ENCODE measurements at places on chromosomes 4 and X.

- DNase-seq: no peak
Observed at GRCh38 chr4:179530958-179531357, 2088.7 kb upstream of the AGA start.

- no peak for DNase-seq
Observed at GRCh38 chr4:148814030-148814429, 371.8 kb upstream of the NR3C2 start.

DNA sequence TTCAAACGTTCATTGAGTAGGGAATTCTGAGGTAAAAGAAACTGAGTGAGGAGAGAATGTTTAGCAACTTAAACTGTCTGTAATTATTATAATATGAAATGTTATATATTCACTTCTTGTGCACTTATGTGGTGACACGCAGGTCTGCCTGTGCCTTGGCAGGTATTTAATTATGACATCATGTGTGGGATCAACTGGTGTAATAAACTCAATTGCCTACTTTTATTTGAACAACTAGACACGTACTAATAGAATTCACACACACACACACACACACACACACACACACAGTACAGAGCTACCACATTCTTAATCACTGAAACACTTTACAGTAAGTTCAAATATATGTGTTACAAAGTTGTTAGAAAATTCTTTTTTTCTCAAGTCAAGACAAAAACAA lies 20.7 kb upstream of the SLC25A31 start:
- DNase-seq: no peak

DNA sequence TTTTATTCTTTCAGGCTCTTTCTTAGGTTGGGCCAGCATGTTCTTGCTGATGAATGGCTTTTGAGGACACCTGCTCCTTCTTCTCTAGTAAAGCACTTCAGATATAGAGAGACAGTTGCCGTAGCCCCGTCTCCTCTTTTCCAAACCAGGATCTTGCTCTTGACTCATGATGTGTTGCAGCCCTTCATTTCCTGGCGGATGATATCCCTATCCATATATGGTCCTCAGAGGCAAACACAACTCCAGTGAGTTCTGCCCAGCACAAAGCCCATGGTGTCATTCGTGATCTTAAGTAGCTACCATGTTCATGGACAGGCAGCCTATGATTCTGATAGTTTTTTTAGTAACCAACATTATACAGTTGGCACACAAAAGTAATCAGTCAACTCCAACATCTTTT lies 59.8 kb upstream of the ACSL1 start:
- DNase-seq: no peak

DNA sequence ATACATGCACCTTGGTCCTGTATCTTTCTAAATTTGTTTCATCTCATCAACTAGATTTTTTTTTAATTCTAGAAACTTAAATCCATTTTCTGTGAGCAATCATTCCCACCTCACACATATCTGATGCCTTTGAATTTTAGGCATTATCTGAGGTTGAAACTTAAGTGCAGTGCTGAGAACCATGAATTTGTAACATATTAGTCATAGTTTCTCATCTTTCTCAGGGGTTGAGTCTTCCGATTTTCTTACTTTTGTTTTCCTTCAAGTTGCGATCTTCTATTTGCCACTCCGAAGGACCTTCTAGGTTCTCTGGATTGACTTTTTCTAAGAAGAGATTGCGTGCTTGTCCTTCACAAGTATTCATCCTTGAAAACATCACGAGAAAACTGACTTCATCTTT lies 3.7 kb upstream of the NR0B1 start:
- DNase-seq: no peak

DNA sequence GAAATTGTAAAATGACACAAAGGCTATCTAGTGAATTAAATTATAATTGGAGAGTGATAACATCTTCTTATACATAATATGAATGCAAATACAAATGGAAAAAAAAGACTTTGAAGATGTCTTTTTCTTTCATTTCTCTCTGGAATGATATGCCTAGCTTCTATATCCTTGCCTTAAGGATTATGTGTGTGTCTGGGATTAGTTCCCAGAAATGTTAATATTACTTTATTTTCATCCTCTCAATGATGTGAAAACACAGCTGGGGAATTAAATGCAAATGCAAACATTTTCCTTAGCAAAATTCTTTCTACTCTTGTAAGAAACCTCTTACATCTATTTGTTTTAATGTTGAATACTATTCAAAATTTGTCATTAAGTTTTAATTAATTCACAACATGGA lies 441.9 kb downstream of the FSTL5 start:
- no peak for DNase-seq

GRCh38 chr4:148704291-148704690 lies 262.1 kb upstream of the NR3C2 start:
- DNase-seq: no peak

DNA sequence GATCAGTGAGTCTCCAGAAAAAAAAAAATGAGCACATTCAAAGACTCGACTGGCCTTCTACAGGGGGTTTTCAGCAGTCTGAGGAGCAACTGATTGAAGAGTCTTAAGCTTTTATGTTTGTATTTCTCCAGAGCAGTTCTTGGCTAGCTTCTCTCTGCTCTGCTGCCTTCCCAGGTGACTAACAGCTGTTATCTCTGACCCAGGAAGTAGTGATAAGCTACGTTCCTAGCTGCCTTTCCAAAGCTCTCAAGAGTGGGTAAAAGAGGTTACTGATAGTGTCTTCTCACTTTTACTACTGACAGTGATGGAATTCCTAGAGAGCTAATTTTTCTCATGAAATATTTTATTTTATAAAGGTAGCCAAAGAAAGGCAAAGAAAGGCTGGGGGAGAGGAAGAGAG lies 66.6 kb downstream of the ENOX2 start:
- no peak for DNase-seq

- no peak for DNase-seq
Observed at GRCh38 chr4:18815081-18815778, 793.7 kb upstream of the LCORL start.

DNA sequence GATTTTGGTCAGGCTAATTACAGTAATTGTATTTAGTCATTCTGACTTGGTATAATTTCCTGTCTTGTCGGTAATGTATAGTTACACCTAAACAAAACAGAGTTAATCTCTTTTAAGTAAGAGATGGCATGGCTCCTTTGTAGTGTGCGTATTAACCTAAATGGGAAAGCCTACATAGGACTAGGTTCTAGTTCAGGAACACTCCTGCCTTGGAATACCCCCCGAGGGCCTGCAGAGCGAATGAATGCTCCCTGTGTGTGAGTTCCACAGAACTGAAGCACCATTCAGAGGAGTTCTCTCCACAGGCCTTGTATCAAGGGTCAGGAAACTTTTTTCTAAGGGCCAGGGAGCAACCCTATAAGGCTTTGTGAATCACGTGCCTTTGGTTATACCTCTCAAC lies 44.9 kb upstream of the STIM2 start:
- no peak for DNase-seq

- no peak for DNase-seq
Observed at GRCh38 chr4:140078366-140078765, 75.6 kb downstream of the MAML3 start.

DNA sequence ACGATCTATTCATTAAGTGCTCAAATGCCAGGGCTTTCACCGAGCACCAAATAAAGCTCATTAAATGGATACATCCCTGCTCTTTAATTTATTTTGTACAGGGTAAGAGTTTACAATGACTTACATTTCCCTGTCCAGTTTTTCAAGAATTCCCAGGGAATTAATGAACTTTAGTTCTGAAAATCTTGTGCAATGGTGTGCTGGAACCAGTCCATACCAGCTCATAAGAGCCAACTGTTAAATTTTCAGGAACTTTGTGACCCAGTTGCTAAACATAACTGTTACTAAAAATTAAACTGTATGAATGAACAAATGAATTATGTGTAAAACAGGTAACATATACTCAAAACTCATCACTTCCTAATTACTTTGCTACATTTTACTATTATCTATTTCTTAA lies 191.7 kb upstream of the RASGEF1B start:
- DNase-seq: no peak

DNA sequence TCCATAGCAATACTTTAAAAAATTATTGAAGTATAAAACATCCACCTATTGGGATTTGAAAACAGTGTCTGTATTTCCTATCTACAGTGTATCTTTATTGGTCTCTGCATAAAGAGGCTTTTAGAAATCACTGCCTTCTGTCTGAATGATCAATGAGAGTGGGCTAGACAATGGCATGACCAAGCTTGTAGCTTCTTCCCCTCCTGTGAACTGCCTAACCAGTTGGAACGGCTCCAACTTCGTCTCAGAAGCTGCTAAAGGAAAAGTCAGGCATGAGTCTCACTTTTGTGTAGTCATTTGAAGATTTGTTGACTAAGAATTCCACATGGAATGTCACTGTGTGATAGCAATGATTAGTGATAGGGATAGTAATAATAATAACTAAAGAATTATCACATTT lies 64.2 kb downstream of the INTS12 start:
- DNase-seq: no peak

DNA sequence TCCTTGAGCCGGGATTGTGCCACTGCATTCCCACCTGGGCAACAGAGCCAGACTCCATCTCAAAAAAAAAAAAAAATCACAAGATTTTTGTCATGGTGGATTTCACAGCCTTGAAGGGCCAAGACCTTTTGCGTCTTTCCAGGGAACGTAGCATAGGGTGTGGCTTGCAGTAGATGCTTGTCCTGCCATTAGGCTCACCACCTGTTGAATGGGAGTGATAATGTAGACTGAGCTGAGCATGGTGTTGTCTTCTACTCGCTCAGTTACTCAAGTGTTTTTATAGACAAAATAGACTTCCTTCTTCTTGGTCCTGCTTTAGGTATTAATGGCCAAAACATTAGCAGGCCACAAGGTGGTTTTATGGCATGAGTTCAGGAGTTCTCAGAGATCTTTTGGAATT lies 40.8 kb downstream of the JADE1 start:
- no peak for DNase-seq

DNA sequence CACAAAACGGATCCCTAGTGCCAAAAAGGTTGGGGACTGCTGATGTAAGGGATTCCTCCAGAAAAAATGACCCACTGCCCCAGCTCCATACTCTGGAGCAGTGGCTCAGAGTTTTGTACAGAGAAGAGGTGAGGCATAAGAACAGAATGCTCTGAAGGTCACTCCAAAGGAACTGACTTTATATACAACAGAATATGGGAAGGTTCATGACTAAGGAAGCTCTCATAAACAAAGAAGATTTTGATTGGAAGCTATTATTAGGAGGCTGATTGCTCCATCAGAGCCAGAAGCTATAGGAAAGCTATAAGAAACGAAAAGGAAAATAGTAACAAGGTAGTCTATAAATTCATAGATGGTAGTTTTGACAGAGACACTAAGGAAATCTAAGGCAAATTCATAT lies 203.1 kb downstream of the SLC7A11 start:
- no peak for DNase-seq
